ENCODE measurements at places on chromosomes 2 and 18.

DNA sequence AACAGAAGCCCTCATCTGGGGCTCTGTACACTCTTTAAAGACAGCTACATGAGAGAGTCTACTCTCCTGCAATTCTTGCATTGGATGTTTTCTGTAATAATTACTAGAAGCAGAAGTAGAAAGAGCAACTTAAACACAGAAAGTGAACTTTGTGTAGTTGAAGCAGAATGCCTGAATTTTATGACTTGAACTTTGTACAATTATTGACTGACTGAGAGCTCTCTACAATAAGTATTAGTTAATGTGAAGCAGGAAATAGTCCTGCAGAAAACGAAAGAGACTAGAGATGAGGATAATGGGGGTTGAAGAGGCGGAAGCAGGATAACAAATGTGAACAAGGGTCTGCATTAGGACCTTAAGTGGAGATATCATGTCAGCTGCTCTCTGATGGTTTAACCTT is 79.2 kb upstream of the STK39 start:
- no peak for DNase-seq

- DNase-seq, result no peak
These were observed 83.9 kb downstream of the RPE start for GRCh38 chr2:210086292-210086691.

GRCh38 chr2:85395912-85396475 is 14.2 kb downstream of the CAPG start:
- no peak for DNase-seq

- no peak for DNase-seq
These were observed 37.8 kb downstream of the FAM168B start for GRCh38 chr2:131055169-131056065.

GRCh38 chr18:58336605-58337004 is 292.3 kb downstream of the ALPK2 start:
- no peak for DNase-seq

DNA sequence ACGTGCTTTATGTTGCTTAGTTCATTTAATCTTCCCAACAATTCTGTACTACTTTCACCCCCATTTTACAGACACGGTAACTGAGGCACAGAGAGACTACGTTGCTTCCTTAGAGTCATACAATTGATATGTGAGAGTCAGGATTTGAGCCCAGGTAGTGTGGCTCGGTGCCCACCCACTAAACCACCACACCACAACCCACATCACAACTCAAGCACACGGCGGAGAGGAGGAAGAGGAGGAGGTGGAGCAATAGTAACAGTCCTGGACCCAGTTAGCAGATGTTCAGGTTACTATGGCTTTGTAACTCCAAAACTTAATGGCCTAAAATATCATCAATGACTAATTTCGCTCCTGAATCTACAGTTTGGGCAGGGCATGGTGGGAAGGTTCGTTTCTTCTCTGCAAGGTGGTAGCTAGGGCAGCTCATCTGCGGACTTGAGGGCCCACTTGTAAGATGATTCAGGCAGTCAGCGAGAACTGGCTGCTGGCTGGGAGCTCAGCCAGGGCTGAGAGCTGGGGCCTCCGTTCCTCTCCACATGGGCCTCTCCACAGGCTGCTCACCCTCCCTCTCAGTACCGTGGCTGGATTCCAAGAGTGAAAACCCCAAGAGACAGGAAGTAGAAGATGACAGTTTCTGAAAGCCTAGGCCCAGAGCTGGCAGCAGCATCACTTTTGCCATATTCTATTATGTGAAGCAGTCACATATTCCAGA is 167.1 kb downstream of the ZFP36L2 start:
- DNase-seq, result peak; percentile 84

GRCh38 chr2:9714630-9715214 is 83.9 kb upstream of the YWHAQ start:
- DNase-seq, result no peak

- DNase-seq, result no peak
These were observed 216.3 kb upstream of the DTNA start for GRCh38 chr18:34493566-34494358.

- DNase-seq, result no peak
These were observed 4.1 kb downstream of the TRIB2 start for GRCh38 chr2:12720754-12721378.

GRCh38 chr2:144452989-144453336 is 67.0 kb downstream of the ZEB2 start:
- DNase-seq, result no peak

DNA sequence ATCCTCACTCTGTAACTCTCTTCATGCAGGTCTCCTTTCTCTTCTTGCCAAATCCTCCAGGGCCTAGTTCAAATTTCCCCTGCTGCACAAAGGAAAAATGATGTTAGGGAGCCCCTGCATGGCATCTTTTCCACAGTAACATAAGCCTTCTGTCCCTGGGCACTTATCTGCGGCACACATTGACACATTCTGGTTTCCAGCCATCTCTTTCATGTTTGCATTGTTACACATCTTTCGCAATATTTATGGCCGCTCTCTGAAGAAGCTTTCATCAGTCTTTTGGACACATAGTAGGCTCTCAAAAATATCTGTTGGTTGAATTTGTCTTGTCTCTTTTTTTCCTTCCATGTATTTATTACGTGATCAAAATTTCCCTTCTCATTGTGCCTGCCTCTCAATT is 1806.1 kb upstream of the PIK3C3 start:
- no peak for DNase-seq

DNA sequence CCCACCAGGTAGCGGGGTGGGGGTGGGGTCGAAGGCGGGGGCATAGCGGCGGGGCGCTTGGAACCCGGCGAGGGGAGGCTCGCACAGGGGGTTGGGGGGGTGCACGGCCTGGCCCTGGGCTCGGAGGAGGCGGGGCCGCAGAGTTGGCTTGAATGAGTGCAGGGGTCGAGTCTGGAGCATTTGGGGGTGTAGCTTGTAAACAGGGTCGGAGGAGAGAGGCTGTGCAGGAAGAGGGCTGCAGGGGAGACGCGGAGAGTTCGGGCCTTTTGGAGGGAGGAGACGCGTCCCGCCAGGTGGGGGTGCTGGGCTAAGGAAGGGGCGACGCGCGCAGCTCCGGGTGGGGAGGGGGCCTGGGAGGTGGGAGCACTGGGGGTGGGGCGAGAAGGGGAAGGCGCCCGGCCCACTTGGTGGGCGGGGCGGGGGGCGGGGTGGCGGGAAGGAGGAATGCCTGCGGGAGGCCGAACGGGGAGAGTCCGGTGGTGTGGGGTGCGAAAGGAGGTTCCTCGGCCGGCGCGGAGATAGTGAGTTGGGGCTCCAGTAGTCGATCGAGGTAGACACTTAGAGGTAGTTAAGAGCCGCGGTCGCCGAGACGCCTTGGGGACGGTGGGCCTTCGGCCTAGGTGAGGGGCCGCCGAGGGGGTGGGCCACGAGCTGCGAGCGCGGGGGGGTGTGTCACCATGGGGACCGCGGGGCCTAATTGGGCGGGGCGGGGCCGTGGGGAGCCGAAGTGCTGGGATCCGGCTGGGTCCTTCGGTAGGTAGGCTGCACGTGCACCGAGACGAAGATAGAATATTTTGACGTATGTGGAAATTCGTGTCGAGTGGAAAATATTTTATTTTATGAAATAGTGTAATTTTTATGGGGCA is 774 bp downstream of the MSH6 start:
- DNase-seq, result peak; percentile 68

GRCh38 chr2:224958462-224958857 is 83.8 kb downstream of the DOCK10 start:
- no peak for DNase-seq

DNA sequence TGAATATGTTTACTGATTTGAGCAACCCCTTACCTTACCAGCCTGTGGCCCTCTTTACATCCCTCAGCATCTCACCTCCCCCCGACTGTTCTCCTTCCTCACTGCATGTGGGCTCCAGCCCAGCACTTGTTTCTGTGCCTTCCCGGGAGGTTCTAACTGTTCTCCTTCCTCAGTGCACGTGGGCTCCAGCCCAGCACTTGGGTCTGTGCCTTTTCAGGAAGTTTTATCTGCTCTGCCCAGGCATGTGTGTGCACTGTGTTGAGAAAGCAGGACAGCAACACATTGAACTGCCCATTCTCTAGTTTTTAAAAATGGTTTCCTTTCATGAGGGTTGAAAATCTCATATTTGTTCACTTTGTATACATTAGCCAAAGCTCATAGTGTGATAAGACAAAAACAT is 158.4 kb downstream of the ATP9B start:
- DNase-seq, result no peak

- DNase-seq, result no peak
These were observed 281.0 kb downstream of the ALK start for GRCh38 chr2:29640360-29640759.

GRCh38 chr2:216838151-216838550 is 21.7 kb downstream of the TNP1 start:
- no peak for DNase-seq

- no peak for DNase-seq
These were observed 10.2 kb upstream of the GTF2A1L start for GRCh38 chr2:48607307-48608014.

GRCh38 chr2:135030826-135031225 is 16.4 kb downstream of the MAP3K19 start:
- DNase-seq, result no peak

DNA sequence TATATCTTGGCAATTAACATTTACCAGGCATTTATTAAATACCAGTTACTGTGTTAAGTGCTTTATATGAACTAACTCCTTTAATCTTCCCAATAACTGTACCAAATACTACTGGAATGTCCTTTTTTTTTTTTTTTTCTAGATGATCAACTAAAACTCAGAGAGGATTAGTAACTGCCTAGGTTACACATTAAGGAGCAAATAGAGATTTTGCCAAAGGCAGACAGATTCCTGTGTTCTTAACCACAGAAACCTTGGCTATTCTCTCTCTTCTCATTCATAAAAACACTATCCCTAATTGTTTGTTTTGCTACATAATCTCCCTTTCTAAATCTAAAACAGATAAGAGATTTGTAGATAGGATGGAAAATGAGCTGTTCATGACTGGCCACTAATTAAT is 13.3 kb downstream of the DHX57 start:
- no peak for DNase-seq
